ENCODE measurements at places on chromosomes 7 and 10.

GRCh38 chr10:118735294-118735693 is 19.5 kb downstream of the CACUL1 start:
- no peak for DNase-seq

DNA sequence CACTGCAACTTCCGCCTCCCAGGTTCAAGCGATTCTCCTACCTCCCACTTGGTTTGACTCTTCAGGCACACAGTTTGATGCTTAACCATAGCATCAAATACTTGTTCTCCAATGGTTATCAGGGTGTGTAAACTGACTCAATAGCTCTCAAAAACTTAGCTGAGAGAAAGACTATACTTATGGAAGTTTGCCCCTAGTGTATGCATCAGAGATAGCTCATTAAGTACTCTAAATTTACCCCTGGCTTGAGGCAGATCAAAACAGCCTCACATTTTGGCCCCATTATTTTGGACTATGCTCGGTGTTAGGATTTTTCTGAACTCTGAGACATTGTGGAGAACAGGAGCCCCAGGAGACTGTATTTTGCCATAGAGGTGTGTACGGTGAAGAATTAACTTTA is 40.8 kb upstream of the SLC35B4 start:
- DNase-seq, result no peak

- DNase-seq, result no peak
Observed at GRCh38 chr10:126872768-126873167, 32.5 kb upstream of the DOCK1 start.

DNA sequence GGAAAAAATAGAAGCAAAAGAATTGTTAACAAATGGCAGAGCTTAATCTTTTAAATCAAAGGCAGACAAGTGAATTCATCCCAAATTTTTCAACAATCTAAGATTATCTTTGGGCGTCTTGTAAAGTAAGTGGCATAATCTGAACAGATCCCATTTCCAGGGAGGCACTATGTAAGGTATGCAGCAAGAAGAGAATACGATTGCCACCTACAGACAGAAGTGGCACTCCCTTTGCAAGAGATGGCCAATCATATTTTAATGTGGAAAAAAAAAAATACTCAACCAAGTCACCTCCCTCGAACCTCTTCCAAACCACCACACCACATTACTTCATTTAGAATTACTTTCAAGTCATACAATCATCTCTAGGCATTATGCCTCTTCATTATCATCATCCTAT is 4.0 kb downstream of the GFRA1 start:
- no peak for DNase-seq

DNA sequence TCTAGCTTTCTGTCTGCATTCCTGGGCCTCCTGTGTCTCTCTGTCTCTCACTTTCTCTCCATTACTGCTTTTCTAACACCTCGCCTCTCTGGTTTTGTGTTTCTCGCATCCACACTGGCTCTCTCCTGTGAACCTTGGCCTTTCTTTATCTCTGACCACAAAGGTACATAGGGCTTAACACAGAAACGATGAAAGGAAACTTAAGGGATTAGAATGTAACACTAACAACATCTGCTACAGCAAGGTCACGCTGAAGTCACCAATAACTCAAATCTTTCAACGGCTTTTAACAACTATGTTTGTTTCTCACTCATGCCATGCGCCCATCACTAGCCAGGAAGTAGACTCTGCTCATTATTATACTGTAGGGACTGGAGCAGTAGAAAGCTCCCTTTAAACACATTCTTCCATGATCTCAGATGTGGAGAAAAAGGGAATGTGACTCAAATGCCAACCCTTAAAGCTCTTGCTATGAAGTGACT is 9.3 kb upstream of the OR6V1 start:
- no peak for DNase-seq

GRCh38 chr7:82816272-82816671 is 346.4 kb downstream of the PCLO start:
- DNase-seq, result no peak

DNA sequence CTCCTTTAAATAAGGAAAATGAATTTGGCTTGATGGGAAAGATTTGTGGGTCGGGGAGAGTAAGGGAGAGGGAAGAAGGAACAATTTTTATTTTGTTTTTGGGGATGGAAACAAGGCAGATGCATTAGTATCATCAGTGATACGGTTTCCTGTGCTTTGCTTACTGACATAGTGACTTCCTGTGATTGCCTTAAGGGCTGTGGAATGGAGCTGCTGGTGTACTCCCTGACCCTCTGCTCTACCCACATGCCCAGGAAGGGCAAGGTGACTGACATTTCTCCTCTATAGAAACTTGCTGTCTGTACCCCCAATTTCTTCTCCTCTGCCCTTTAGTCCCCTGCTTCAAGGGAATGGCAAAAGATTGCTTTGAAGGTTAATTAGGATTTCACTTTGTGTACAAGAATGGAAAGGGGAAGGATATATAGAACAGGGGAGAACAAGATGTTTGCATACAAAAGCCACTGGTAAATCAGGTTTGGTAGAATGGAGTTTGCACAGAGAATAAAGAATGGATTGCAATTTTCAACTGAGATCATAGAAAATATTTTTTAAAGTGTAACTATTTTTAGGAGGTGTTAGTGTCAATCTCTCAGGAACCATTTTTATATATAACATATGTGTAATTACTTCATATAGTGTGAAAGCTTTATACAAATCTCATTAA is 129.0 kb upstream of the AGR3 start:
- DNase-seq, result no peak

GRCh38 chr10:16987206-16987621 is 142.4 kb downstream of the CUBN start:
- DNase-seq, result no peak

DNA sequence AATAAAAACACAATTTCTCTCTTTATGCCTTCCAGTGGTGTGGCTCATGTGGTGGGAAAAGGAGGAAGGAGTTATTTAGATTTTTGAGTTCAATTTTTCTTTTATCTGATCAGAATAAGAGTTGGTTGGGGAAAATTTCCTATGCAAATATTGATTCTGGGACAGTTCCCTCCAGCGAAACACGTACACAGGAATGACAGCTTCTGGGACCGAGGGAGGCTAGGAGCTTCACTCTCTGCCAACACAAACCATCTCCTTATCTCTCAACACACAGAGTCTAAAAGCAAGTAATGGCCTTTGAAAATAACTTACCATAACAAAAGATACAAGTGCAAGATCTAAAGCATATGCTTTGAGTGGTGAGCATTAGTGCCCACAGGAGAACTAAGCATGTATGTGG is 122.7 kb downstream of the RAPGEF5 start:
- DNase-seq, result no peak

DNA sequence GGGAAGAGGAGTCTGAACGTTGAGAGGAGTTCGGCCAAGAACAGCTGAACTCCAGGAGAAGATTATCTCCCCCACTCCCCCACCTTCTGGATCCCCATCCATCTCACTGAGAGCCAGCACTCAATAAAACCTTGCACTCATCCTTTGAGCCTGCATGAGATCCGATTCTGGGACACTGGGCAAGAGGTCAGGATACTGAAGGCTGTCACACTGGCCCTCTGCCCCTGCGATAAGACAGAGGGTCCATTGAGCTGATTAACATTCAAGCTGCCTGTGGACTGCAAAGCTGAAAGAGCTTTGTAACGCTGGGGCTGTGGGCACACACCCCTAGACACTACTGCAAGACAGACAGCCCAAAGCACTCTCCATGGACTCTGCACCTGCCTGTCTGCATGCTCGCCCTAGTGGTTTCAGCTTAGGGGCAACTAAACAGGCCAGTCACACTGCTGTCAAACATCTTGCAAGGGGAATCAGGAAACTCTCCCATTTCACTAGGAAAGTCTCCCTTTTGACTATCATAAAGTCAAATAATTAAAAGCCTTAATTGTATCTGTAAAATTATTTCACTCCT is 42.3 kb upstream of the CNTNAP2 start:
- DNase-seq, result no peak

DNA sequence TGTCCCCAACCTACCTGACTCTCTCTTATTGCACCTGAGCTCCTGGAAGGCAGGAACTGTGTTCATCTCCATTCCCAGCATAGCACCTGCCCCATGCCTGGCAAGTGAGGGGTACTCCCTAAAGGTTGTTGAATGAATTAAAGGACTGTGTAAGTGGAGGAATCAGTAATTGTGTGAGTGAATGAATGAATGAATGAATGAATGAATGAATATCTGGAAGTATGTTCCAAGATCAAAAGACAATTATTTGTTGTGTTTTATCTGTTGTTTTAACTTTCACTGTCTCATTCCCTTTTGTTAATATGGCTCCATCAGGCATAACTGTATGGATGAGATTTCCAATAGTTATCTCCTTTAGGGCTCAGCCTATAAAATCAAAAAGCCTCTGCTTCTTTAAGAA is 4.0 kb downstream of the WIPF3 start:
- DNase-seq, result no peak

- no peak for DNase-seq
Observed at GRCh38 chr10:127402596-127403409, 146.3 kb upstream of the NPS start.

- no peak for DNase-seq
Observed at GRCh38 chr7:19442016-19442785, 266.6 kb downstream of the POLR1F start.

GRCh38 chr7:30924624-30925023 is 13.0 kb downstream of the AQP1 start:
- DNase-seq, result no peak

- DNase-seq, result no peak
Observed at GRCh38 chr10:10500937-10501336, 516.7 kb upstream of the CELF2 start.

DNA sequence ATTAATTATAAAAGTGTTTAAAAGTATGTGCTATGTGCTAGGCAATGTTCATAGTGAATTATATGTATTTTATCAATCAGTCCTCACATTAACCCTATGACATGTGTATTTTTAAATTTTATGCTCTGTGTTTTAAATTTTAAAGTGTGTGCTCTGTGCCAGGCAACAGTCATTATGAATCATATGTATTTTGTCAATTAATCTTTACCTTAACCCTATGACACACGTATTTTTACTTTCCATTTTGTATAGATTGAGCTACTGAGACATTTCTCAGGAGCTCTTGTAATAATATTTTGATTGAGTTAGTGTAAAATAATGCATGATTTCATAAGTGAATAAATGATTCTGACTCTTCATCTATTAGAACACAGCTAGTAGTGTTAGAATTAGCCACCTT is 117.8 kb downstream of the THSD7A start:
- DNase-seq, result no peak

- DNase-seq, result no peak
Observed at GRCh38 chr7:86773309-86773708, 129.6 kb downstream of the GRM3 start.

DNA sequence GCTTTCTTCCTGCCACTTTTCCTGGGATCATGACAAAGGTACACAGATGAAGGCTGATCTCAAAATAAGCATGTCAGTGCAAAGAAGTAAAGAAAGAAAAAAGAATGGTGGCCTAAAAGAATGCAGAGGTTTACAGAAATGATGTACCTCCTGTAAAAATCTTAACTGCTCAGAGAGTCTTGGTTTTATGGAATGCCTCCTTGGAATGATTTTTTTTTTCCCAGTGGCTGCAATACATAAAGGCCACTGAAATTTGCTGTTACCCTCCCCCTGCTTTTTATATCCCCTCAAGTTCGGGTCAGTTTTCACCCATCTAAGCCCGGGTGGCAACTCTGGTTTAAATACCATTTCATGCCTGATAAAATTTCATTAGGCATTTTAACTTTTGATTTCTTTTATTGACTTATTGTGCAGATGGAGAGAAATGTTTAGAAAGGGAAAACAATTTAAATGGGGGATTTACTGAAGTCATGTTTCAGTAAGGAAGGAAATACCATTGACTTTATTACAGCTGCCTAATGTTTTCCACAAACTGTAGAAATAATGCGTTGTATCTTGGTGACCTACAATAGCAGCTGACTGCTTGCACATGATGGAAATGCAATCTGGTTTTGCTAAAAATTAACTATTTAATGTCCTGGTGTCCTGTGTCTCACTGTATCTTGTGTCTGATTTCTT is 102.5 kb downstream of the SAMD9 start:
- DNase-seq, result no peak

DNA sequence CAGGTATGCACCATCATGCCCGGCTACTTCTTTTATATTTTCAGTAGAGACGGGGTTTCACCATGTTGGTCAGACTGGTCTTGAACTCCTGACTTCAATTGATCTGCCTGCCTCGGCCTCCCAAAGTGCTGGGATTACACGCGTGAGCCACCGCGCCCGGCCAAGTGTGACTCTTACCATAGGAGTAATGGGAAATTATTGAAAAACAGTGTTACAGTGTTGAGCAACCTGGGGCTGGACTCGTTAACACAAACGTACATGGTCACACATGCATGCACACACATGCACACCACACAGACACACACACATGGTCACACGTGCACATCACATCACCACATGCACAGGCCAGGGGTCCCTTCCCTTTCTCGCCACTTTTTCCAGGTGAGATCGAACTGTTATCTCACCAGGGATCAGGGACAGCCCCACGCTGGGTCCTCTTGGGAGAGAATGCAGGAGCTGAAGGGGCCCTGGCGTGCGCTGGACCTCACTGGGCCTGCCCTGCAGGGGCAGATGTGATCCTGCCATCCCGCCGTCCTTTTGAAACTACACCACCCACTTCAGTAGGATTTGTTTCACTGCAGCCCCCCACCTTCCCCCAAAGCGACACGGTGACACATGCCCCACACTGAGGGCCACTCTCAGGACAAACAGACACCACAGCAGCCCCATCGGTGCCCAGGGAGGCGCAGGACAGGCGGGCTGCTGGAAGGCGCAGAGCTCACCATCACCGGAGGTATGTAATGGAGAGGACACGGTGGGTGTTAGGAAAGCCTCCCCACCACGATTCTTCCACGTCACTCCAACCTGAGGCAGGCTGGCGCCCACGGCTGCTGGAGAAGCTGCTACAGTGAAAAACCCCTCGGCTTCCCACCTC is 10.2 kb downstream of the RADIL start:
- DNase-seq, result no peak

- DNase-seq, result peak; percentile 57
Observed at GRCh38 chr10:96229568-96230030, 41.8 kb downstream of the BLNK start.

GRCh38 chr7:152313831-152314604 is 121.8 kb downstream of the KMT2C start:
- DNase-seq, result no peak

DNA sequence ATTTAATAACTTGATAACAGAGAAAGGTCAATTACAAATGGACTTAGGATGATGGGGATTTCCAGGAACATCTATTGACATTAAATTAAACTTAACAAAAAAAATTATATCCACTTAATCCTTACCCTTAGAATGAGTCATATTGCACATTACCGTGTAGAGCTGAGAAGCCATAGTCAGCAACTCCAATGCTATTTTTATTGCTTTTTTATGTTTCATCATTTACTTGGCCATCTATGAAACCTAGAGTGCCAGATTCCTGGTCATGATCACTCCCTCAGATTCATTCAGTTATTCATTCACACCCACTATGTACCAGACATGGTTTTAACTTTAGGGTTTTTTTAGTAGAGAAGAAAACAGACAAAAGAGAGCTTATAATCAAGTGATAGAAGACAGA is 1180.4 kb downstream of the CNTNAP2 start:
- DNase-seq, result no peak

DNA sequence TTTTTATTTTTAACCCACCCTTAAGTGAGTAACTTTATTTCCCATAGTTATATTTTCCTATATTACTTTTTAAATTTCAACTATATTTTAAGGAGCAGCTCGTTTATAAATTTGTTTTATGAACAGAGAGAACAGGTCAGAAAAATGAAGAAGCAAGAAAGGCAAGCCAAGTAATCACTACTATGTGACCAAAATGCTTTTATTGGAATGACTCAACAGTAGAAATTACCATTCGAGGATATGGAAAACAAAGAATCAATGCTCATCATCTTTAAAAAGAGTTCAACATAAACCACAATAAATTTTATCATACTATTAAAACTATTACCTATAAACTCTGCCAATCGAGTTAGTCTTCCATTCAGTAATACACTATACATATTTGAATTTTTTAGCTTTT is 7.6 kb downstream of the HERC4 start:
- DNase-seq, result no peak

Measured in activated CD4-positive, alpha-beta T cell treated with anti-CD3 and anti-CD28 coated beads, Interleukin-2, amount 50 U/mL, for 4 hours (primary cell).